NK-92 treated with Interleukin-12 subunit alpha and Interleukin-12 subunit beta, amount 100 ng/mL, for 24 hours (cell line): ENCODE measurements at places on chromosomes 5 and 9.
A peak's percentile ranks its signal among the peaks of the same experiment; 100 is the strongest.

DNA sequence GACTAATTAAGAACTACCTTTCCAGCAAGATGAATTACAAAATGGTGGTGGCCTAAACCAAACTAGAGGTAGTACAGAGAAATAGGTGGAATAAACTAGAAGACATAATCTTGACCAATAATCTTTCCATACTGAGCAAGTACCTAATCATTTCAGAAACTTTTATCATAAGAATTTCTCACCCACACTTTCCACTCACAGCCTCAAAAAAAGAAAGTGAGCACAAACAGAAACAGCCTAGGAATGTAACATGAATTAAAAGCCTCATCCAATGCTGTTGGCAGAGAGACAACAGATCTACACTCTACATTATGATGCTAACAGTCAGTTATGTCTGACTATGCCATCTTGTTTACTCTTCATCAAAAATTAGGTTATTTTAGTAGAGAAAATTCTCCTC lies 1.3 kb downstream of the RNF38 start:
- DNase-seq: no peak

- DNase-seq: no peak
These were observed 48.9 kb upstream of the CHD1 start for GRCh38 chr5:98977723-98978122.

DNA sequence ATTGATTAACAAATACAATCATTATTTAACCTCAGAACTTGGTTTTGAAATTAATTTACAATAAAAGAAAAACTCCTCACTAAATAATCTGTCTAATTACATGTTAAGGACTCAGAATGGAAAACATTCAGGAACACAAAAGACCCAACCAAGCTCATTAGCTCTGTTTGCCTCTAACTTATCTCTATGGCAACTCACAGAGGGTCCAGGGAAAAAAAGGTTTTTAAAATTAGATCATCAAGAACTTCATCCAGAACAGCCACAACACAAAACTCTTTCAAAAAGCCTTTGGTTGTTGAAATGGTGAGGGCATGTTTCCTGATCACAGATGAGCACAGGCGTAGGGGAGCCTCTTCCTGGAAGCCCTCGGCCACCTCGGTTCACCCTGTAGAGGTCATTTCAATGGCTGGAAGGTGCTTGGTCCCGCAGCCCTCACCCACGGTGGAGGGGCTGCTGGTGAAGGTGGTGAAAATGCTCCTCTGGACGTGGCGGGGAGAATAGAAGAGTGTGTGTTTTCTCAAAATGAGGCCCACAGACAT lies 17.2 kb upstream of the TCF7 start:
- DNase-seq: no peak

DNA sequence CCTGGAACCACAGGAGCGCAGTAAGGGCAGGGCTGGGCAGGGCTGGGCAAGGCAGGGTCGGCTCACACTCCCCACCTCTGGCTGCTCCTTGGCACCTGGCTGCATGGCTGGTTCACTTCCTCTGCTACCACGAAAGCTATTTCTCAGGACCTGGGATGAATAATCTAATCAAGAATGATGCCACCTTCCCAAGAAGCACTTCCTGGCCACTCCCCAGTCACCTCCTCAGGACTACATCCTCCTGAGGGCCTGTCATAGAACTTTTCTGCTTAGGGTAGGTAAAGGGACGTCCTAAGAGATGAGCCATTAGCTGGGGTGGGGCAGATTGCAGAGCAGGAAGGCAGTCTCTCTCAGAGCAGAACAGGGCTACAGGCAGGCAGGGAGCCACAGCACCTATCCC lies 288.2 kb upstream of the MAP3K1 start:
- no peak for DNase-seq

- DNase-seq: no peak
These were observed 56.2 kb downstream of the ABHD17B start for GRCh38 chr9:71854811-71855210.

DNA sequence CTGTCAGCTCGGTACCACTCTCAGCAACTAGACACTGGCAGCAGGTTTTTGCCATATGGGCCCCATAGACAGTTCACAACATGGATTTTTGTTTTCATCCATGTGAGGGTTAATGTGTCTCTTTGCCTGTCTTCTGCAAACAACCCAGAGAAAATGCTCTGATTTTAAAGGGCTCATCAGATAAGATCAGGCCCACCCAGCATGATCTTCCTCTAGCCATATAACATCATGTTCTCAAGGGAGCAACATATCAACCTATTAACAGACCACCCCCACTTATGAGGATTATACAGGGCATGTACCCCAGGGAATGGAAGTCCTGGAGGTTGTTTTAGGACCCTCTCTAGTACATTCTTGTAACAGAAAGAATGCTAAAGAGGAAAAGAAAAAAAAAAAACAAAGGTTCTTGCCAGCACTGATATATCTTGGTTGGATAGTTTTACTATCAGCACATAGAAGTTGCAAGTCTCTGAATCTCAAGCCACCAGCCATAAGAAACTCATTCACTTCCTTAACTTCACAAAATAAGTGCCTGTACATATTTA lies 1015.1 kb downstream of the TLE4 start:
- no peak for DNase-seq

DNA sequence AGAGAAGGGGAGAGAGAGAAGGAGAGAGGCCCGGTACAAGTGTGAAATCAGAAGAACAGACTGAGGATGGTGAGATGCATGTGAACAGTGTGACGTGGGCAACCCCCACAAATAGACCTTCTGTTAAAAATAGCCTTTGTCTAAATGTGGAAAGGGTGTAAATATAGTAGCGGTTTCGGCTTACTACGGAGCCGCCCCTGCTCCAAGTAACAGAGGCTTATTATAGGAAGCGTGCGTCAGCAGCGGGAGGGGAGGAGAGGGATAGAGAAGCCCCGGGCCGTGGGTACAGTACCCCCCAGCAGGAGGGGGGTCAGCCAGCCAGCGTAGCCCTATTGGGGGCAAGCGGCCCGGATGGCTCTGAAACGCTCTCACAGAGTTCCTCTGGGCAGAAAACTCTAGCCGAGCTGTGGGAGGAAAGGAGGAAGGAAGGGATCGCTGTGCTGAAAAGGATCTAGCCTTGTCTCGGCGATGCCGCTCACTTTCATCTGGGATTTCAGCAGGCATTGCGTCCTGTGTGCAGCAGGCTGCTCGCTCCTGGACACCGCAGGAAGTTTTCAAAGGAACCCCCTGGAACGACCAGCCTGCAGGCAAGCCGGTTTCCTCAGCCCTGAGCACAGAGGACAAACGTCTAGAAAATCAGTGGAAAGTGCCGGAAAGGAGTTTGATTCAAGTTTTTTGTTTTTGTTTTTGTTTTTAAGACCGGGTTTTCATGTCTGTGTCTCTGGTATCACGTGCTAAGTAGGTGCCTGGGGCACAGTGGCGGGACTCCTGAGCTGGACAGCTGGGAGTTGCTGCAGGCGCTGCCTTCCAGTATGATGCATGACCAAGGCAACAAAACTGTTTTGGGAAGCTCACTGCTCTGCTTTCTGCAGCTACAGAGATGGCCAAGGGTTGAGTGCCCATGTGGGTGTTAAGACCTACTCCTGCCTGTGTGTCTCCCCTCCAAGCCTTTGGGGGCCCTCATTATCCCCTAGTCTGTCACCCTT lies 146.6 kb downstream of the SEC61B start:
- DNase-seq: no peak

- DNase-seq: no peak
These were observed 6.2 kb downstream of the OBP2B start for GRCh38 chr9:133202688-133203453.

- no peak for DNase-seq
These were observed 130.5 kb downstream of the BARX1 start for GRCh38 chr9:93824386-93825294.

DNA sequence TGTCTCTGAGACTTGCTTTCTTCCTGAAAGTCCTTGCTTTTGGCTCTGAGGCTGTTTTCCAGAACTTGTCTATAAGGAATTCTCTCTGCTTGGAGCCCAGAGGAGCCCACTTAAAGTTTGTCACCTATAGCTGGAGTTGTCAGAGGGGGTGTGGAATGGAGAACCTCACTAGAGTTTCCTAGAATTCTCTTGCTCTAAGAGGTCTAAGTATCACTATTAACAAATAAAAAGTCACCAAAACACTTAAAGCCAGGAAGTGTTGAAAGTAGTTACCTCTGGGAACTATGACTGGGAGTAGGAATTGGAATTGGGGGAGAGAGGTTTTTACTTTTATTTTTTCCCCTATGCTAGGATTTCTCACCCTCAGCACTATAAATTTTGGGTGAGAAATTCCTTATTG lies 15.0 kb downstream of the SIT1 start:
- no peak for DNase-seq

DNA sequence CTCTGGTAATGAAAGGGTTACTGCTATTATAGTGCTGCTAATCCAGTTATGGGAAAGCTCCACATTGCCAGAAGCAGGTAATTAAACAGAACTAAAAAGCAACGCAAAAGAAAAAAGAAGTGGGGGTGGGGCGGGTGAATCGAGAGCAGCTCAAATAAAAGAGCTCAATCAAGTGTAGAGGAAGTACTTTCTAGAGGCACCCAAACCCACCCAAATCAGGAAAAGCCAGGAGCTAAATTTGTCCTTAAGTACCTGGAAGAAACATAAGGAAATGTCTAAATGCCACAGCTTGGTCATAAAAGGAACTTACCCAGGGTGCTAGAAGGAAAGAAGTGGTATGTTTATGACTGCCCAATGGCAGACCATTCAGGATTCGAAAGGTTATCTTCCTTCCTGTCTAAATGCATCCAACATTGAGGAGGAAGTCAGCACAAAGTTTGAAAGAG lies 2.4 kb upstream of the RNF145 start:
- DNase-seq: no peak

DNA sequence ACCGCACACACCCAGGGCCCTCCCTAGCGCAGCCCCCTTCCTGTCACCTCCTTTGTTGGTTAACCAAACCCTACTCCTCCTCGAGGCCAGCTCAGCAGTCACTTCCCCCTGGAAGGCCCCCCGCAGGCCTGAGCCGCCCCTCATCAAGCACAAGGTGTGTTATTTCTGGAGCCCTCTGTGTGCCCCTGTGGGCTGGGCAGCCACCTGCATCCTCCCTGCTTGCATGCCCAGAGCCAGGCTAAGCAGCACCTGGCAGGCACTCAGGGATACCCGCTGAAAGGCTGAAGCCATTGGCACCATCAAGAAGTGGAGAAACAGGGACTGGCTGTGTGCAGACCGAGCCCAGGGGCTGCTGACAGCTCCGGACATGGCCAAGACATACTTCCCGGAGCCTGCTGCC lies 121.8 kb downstream of the ZNF354C start:
- DNase-seq: no peak

DNA sequence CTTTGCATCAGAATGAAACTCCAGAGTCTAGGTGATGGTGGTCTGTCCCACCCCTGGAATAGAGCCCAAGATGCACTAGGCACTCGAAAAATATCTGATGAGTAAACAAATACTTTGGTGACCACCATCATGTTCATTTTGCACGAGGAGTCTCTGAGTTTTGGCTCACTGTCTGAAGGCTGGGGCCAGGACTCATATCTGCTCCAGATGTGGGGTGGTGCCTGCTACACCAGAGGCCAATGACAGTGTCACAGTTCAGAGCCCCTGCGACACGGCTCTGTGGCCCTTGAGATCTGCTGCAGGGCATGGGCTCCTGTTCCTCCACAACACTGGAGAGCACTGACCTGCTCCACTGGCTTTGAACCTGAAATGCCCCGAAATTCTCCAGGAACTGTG lies 164.6 kb downstream of the ROR2 start:
- no peak for DNase-seq

GRCh38 chr9:133754688-133755227 lies 16.6 kb upstream of the SARDH start:
- no peak for DNase-seq

DNA sequence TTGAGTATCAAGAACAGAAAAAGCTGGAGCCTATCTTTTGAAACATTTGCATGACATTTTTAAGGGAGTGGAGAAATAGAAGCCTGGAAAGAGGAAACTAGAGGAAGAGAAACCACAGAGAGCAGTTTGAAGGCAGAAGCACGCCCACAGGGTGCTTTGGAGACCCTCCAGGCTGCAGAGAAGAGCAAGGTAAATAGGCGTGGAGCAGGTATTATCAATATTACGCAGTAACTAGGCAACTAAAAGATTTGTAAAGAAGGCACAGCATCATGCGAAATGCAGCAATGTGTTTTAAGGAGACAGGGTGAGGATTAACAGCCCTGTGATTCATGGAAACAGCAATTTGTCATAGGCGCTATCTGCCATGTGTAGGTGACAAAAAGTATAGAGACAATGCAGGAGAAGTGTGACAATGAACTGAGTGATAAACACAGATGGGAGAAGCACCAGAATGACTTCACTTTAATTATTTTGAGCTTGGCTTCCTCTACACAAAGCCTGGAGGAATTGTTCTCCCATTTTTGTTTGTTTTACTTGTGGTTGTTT lies 281.2 kb downstream of the BRINP1 start:
- DNase-seq: no peak

DNA sequence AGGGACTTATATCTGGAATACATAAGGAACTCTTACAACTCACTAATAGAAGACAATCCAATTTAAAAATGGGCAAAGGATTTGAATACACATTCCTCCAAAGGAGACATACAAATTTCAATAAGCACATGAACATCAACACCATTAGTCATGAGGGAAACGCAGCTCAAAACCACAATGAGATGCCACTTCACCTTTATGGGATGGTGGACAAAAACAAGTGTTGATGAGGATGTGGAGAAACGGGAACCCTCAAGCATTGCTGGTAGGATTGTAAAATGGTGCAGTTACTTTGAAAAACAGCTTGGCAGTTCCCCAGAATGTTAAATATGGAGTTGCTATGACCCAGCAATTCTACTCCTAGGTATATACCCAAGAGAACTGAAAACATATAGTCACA lies 72.7 kb upstream of the IER5L start:
- DNase-seq: no peak

GRCh38 chr9:14515049-14515448 lies 178.2 kb downstream of the ZDHHC21 start:
- no peak for DNase-seq

GRCh38 chr9:22838266-22838665 lies 391.6 kb downstream of the DMRTA1 start:
- no peak for DNase-seq

DNA sequence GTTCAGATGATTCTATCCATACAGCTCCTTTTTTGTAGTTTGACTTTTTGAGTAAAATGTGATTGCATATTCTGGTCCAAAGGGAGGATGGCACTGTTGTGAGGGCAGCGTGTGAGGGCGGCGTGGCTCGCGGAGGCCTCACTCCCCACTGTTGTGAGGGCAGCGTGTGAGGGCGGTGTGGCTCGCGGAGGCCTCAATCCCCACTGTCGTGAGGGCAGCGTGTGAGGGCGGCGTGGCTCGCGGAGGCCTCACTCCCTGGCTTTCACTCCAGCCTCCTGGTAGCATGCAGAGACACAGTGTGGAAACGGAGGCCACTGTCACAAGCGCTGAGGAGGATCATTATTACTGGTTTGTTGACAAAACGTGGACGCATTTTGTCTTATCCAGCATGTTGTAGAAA lies 79.0 kb downstream of the EHMT1 start:
- no peak for DNase-seq

GRCh38 chr5:55994495-55994997 lies at the start of gene IL6ST:
Gene IL6ST, minus strand, starts transcription at chr5:55994963. Its CDS starts 18,685 bp downstream, at chr5:55976278.
- peak; percentile 79 for DNase-seq
